ENCODE measurements at places on chromosomes 11 and 22. TPM values are rescaled to one million over a fixed set of nuclear protein-coding genes. Genes with fewer than 3 reads are reported as not detected.

Gene KIAA1671
- total RNA-seq, result 5.1 TPM

DNA sequence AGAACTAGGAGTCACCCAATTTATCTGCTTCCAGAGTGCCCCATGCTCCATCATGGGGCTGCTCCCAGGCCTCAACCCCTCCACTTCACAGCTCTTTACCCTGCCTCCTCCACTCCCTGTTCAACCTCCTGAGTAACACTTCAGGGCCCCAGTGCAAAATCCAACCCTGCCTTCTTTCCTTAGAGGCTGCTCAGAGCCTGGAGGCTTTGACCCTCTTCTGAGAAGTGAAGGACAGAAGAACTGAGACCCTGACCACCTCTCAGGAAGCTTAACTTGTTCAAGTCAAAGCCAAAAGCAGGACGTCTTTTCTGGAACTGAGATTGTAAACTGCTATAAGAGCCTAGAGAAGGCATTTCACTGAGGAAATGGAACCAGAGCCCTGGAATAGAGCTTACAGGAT, 15.5 kb downstream of the EIF3F start:
- no peak for DNase-seq

DNA sequence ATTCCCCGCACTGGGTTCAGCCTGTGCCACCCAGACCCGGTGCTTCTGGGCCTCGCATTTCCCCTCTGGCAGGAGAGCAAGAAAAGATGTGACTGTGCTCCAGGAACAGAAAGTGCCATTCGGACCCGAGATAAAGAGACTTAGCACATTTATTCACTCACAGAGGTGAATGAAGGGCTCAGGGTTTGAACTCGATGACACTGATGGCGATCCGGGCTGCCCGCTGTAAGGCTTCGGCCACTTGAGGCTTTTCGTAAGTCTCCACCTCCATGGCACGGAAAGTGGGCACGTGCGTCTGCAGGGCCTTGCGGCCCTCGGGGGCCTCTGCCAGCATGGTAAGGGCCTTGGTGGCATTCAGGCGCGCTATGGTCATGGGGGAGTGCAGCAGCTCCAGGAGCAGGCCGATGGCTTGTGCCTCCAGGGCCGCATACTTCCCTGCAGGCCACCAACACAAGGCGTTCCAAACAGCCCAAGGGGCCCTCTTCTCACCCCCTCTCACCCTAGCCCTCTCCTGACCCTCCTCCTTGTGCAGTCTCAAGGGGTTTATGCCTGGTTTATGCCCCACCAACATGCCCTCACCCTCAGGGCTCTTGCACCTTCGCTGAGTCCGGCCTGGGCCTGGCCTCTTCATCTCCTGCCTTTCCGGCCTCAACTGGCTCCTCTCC, 10.9 kb upstream of the GNAZ start:
- DNase-seq, result no peak

DNA sequence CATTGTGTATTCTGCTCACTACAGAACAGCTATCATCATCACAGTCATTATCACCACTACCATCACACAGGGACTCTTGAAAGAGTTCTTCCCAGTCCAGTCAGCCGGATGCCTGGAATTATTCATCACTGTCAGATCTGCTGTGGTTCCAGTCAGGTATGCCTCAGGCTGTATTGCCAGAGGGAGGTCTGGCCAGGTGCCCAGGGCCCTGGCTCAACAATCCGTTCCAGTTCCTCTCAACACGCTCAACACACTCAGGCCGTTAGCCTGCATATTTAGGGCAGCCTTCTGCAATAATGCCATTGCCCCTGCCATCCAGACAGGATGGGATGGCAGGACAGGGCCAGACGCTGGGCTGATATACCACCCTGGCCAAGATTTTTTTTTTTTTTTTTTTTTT, 28.6 kb upstream of the RASL10A start:
- no peak for DNase-seq

Gene B3GAT1
- total RNA-seq, result 6.1 TPM

GRCh38 chr22:39450258-39450955, 6.4 kb upstream of the MGAT3 start:
- no peak for DNase-seq

Gene NAGA
- 9.4 TPM for total RNA-seq

Gene OR51B2
- not detected for total RNA-seq

Gene MRGPRE
- not detected for total RNA-seq

GRCh38 chr11:83374311-83374710, 88.1 kb upstream of the CCDC90B start:
- DNase-seq, result no peak

Gene TSPAN18
- total RNA-seq, result 25.7 TPM

DNA sequence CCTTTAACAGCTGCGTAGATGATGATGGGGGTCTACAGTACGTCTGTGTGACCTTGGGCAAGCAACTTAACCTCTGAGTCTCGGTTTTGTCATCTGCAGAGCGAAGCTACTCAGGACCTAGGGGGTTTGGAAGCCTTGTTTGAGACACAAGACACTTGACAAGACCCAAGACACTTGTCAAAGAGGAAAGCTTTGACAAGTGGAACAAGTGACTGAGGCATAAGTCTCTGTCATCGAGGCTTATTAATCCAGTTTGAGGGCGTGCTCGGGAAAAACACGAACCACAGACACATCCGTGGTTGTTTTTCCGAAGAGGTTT, 732 bp upstream of the PC start:
- no peak for DNase-seq

DNA sequence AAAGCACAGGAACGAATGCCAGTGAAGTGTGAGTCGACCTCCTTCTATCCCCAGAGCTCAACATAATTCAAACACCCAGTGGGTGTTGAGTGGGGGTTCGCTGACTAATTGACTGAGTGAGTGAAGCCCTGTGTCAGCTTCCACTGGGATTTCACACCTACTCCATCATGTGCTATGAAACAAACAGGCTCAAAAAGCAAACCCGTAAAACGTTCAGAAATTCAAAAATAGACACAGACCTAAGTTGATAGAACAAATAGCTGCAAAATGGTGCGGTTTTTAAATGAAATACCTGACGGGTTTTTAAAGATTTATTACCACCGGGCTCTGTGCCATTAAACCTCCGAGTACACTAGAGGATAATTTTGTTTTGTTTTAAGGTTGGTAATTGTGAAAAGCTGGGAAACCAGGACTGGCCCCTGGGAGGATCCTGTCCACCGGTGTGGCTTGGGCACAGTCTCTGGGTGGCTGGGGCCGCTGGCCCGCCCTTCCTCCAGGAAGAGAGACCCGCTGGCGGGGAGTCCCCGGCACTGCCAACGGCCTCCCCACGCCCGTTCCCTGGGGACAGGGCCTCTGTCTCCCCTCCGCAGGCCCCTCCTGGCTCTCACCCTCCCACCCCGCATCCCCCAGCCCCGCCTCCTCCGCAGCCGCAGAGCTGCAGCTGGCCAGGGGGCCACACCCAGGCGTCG, 13.6 kb downstream of the KCNJ5 start:
- DNase-seq, result no peak

GRCh38 chr22:26322179-26322905, 106.7 kb upstream of the ASPHD2 start:
- DNase-seq, result no peak

DNA sequence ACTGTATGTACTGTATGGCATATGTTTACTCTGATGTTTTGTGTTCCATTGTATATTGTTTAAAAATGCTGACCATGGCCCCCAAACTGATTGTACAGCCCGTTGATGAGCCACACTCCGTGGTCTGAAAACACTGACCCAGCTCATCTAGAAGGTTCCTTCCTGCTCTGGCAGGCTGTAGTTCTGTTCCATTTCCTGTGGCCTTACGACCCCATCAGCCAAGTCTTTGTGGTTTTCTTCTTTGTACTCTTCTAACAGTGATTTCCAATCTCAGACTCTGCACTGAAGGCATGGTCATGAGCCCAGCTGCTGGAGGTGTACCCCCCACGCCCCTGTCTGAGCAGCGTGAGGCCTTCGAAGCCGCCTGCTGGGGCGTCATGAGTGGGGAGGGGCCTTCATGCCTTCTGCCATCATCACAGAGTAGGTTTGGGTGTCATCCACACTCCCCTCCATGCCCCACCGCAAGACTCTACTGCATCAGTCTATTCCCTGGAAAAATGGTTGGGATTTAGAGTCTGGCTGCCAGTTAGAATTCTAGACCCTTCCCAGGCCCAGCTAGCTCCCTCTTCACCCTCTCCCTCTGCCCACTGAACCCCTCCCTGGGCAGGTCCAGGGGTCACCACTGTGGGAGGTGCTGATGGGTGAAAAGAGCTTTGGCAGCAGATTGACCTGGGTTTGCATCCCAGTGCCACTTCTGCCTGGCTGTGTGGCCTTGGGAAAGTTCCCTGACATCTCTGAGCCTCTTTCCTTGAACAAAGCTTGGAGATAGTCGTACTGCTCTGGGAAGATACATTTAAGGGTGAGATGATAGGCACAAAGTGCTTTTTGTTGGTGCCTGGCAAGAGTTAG, 11.3 kb upstream of the C11orf96 start:
- DNase-seq, result no peak

Gene C22orf42
- total RNA-seq, result not detected

Gene LRRN4CL
- 0.29 TPM for total RNA-seq

GRCh38 chr11:20161230-20161918, 1.1 kb upstream of the DBX1 start:
- DNase-seq, result no peak

Gene HTATIP2
- 18.2 TPM for total RNA-seq

- DNase-seq, result no peak
Observed at GRCh38 chr11:62902932-62903331, 18.2 kb downstream of the CHRM1 start.

DNA sequence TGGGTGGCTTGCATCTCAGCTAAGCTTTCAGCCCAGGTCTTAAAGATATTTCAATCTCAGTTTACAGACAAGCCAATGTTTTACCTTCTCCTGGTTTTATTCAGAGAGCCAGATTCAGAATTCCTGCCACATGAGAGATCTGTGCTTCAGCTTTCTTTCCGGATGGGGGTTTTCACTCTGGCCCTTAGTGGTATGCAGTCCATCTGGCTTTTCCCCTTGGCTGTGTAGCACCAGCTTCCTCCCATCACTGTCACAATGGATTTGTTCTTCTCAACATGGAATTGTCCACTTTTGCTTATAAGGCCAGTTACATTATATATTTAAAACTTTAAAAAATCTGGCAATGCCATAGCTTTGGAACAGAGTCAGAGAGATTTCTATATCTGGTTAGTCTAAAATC, 303.9 kb downstream of the ETS1 start:
- DNase-seq, result no peak

Gene OR2AG1
- not detected for total RNA-seq

Gene TENM4
- 0.03 TPM for total RNA-seq

Gene DEFB131B
- total RNA-seq, result not detected

- DNase-seq, result no peak
Observed at GRCh38 chr11:31441296-31441695, 68.1 kb downstream of the IMMP1L start.

- no peak for DNase-seq
Observed at GRCh38 chr11:36347384-36347906, 51.4 kb downstream of the PRR5L start.

Gene TIMM8B
- total RNA-seq, result 21.1 TPM

DNA sequence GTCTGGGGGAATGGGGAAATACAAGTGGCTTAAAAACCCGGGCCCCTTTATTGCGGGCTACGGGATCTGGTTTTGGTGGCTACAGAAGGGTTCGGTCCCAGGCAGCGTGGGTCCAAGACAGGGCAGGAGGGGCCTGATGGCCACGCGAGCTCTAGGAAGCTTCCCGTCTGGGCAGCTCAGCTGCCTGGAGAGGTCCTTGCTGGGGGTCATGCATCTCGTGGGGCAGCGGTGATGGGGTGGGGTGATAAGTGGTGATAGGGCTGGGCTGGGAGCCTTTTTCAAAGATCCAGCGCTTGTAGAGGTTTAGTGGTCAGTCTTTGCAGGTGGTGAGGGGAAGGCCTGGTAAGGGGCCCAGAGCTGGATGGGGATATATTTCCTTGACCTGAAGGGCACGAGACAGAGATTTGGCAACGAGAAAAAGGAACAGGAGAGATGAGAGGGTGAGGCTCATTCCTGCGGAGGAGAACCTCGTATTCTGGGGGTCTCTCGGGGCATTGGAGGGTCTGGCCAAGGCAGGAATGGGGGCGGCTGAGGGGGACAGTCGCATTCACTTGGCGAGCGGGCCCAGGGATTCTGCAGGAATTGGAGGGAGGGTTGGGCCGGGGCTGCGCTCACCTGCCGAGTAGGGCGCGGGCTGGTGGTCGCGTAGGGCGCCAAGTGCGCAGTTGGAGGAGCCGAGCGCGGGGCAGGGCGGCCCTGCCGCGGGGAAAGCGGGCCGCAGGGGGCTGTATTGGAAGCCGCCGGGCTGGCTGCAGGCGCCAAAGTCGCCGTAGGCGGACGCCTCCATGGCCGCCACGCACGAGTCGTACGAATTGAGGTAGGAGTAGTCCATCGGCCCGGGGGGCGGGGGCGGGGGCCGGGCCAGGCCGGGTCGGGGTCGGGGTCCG, 560 bp downstream of the PHOX2A start:
- no peak for DNase-seq

Gene PRG3
- total RNA-seq, result not detected

DNA sequence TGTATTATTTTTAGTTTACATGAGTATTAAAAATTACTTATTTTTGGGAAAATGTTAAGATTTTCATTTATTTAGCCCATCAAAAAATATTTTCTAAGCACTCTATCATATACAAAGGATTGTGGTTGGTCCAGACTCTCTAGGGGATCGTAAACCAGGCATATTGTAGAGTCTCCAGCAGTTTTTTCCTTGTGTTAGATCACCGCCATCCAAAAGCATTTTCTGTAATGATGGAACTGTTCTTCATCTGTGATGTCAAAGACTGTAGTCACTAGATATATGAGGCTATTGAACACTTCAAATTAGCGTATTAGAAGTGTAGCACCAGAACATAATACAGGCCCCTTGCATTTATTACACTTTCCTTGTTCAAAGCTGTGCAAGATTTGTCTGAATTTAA, 154.9 kb downstream of the SBF2 start:
- DNase-seq, result no peak

Gene SAA4
- total RNA-seq, result 0.93 TPM

GRCh38 chr22:49294656-49295464, 532.8 kb downstream of the BRD1 start:
- DNase-seq, result no peak
